Spleen (tissue), 13 donors: ENCODE measurements at places on chromosomes 5 and 9. TPM values are rescaled to one million over a fixed set of nuclear protein-coding genes. Genes with fewer than 3 reads are reported as not detected.

SEMA6A gene
- polyA plus RNA-seq = 0.88 TPM

DNA sequence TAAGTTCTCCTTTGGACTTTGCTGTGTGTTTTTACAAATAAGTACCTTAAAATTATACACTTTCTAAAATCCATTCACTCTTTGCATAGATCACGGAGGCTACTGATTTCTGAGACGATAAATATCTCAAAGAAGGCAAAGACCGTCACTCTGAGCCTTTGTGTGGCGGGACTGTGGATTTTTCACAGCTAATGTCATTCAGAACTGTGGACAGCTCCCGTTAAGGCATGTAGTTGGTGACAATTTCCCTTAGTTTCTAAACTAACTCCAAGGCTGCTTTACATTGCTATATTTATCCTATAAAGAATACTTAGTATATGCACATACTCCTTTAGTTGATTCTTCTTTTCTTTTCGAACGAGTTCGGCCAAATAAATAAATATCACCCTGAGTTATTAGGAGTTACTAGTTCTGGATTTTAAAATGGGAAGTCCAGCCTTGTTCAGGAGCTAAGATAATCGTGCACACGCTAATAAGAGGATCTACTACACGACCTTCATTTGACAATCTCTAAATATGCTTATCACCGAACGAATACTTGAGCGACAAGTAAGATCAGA is 1.8 kb downstream of the HCN1 start:
- H3K36me3 ChIP-seq = no peaks in the 10 kb centered on the region
- peaks cover 13% of the 10 kb centered on the region for H3K27me3 ChIP-seq
- H3K4me3 ChIP-seq = no peak overlapping the region
- no peaks in the 10 kb centered on the region for H3K4me1 ChIP-seq

SHISAL2B gene
- polyA plus RNA-seq = not detected

DNA sequence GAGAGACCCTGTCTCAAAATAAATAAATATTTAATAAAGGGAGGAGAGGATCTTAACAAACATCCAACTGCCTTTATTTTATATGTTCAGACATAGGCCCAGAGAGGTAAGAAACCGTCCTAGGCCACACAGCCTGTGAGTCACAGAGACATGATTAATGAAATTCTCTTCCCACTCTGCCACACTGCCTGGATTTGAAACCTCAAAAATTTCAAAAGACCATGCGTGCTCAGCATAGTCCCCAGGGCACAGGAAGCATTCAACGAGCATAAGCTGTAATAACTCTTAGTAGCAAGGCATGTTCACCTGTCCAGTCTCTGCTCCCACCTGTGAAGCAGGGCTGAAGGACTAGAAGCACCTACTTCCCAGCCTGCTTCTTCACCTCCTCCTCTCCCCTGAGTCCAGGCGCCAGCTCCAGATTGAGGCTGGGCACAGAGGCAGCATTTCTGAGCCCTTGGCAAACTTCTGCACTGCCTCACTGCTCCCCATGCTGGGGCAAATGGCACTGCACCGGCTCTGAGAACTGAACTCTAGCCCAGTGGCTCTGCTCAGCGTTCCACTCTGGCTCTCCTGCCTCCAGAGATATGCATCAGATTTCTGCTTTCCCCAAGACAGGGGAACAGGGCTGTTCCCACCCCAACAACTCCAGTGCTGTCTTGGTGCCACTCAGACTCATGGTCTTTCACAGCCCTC is 1.1 kb downstream of the FAT2 start:
- no peak overlapping the region for H3K27ac ChIP-seq
- DNase-seq = no peak
- no peaks in the 10 kb centered on the region for H3K27me3 ChIP-seq
- no peaks in the 10 kb centered on the region for H3K4me1 ChIP-seq
- no peaks in the 10 kb centered on the region for H3K36me3 ChIP-seq
- no peak overlapping the region for H3K4me3 ChIP-seq

DNA sequence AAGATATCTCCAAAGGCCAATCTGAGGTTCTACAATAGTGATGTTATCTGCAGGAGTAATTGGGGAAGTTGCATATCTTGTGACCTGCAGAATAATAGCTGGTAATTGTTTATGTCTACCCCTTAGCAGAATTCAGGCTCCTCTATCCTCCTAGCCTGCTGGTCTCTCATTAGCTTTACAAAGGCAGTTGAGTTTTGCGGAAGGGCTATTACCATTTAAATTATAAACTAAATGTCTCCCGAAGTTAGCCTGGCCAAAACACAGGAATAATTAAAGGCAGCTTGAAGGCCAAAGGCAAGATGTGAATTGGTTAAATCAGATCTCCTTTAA is 168.7 kb downstream of the TTC39B start:
- H3K36me3 ChIP-seq = no peaks in the 10 kb centered on the region
- DNase-seq = no peak
- H3K4me3 ChIP-seq = no peak overlapping the region
- peaks cover 7% of the 10 kb centered on the region for H3K27me3 ChIP-seq
- no peaks in the 10 kb centered on the region for H3K4me1 ChIP-seq

FAM153A gene
- 24.5 TPM for polyA plus RNA-seq

DNA sequence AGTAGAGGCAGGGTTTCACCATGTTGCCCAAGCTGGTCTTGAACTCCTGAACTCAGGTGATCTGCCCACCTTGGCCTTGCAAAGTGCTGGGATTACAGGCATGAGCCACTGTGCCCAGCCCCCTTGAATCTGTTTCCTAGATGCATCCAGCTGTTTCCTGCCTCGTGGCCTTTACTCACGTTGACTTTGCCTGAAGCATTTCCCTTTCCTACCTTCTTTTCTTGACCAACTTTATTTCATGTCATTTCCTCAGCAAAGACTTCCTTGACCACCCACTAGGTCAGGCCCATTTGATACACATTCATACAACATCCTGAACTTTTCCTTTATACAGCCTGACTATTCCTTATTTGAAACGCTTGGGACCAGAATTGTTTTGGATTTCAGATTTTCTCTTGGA is 51.0 kb downstream of the DOCK2 start:
- H3K27me3 ChIP-seq = no peaks in the 10 kb centered on the region
- DNase-seq = no peak

DNA sequence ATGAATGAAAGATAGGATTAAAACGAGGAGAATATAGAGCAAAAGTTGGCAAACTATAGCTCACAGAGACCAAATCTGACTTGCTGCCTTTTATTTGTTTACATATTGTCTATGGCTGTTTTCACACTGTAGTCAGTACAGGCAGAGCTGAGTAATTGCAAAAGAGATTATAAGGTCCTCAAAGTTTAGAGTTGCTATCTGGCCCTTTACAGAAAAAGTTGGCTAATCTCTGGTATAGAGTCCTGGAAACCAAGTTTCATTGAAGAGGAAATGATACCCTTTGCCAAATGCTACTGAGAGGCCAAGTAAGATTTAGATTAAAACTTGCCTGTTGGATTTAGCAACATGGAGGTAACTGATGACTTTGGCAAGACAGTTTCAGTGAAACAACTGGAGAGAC is 36.0 kb downstream of the LYRM7 start:
- no peak overlapping the region for H3K4me3 ChIP-seq
- no peak for DNase-seq
- peaks cover 5% of the 10 kb centered on the region for H3K36me3 ChIP-seq
- H3K27me3 ChIP-seq = no peaks in the 10 kb centered on the region

GRCh38 chr5:82259172-82259800 is 18.9 kb downstream of the RPS23 start:
- DNase-seq = no peak
- no peak overlapping the region for H3K27ac ChIP-seq
- H3K27me3 ChIP-seq = no peaks in the 10 kb centered on the region
- no peaks in the 10 kb centered on the region for H3K36me3 ChIP-seq
- no peaks in the 10 kb centered on the region for H3K4me1 ChIP-seq

SCGB3A2 gene
- 0.67 TPM for polyA plus RNA-seq

TRIM41 gene
- polyA plus RNA-seq = 12.5 TPM

DNA sequence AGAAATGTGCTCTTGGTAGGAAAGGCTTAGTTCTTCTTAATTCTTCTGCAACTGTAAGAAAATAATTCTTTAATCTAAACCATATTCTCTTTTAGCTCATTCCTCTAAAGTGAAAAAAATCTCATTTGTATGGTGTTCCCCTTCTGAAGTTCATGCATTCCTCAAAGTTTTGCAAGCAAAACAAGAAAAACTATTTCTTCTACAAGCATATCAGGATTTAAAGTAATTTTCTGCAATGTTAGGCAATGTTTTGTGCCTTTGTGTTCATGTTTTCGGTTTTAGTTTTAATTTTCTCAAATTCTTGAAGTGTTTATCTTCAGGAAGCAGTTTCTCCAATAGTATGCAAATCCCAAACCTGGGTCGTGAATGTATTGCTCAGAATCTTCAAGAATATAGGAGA is 12.7 kb upstream of the GPR21 start:
- no peaks in the 10 kb centered on the region for H3K27me3 ChIP-seq
- H3K4me3 ChIP-seq = no peak overlapping the region
- peaks cover 94% of the 10 kb centered on the region for H3K36me3 ChIP-seq
- H3K4me1 ChIP-seq = no peaks in the 10 kb centered on the region

- no peak overlapping the region for H3K4me3 ChIP-seq
- H3K36me3 ChIP-seq = no peaks in the 10 kb centered on the region
- H3K27me3 ChIP-seq = no peaks in the 10 kb centered on the region
- DNase-seq = no peak
Measured at GRCh38 chr9:125854553-125855275, 107.5 kb downstream of the PBX3 start.

DNA sequence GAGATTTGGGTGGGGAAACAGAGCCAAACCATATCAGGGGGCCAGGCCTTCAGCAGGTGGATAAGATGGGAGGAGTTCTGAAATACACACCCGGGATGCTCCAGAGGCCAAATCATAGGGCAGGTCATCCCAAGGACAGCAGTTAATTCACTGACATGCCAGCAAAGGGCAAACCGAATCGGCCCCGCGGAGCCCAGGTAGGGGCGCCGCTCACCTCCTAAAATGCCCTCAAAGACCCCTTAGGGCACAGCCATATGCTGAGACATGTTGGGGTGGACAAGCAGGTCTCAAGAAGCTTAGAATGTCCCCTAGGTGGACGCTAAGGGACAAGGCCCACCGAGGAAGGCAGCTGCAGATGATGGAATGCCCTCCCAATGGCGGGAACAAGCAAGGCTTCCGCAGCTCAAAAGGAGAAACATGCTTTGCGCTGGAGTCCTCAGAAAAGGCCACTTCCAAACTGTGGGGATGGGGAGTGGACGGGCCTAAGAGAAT is 144.9 kb downstream of the ERCC6L2 start:
- DNase-seq = no peak
- peaks cover 15% of the 10 kb centered on the region for H3K27me3 ChIP-seq
- peaks cover 61% of the 10 kb centered on the region for H3K4me1 ChIP-seq
- no peak overlapping the region for H3K27ac ChIP-seq
- no peaks in the 10 kb centered on the region for H3K36me3 ChIP-seq

PCDHA4 gene
- polyA plus RNA-seq = not detected

RNF14 gene
- 13.6 TPM for polyA plus RNA-seq

SH3GLB2 gene
- 109 TPM for polyA plus RNA-seq

DNA sequence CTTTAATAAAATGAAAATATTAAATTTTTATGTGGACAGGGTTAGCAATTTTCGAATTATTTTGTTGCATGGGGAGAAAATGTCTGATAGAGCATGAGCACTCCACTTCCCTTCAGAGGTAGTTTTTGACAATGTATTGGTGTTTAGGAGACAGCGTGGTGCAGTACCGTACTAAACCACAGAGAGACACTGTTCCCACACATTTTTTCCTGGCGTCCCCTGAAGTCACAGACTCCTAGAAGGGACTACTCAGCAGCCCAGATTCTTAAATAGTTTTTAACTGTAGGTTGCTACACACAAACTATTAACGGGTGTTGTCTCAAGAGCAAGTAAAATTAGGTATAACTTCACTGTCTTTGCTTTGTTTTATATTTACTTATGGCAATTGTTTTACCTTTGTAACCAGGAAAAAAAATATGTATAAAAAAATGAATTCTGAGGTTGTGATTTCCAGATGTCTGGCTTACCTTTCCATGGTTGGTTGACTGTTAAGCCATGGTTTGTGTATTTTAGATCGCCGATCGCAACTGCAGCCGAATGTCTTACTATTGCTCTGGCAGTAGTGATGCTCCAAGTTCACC is 171.2 kb downstream of the DOCK8 start:
- H3K4me1 ChIP-seq = no peaks in the 10 kb centered on the region
- DNase-seq = no peak
- H3K27me3 ChIP-seq = no peaks in the 10 kb centered on the region
- no peak overlapping the region for H3K27ac ChIP-seq
- peaks cover 94% of the 10 kb centered on the region for H3K36me3 ChIP-seq

DNA sequence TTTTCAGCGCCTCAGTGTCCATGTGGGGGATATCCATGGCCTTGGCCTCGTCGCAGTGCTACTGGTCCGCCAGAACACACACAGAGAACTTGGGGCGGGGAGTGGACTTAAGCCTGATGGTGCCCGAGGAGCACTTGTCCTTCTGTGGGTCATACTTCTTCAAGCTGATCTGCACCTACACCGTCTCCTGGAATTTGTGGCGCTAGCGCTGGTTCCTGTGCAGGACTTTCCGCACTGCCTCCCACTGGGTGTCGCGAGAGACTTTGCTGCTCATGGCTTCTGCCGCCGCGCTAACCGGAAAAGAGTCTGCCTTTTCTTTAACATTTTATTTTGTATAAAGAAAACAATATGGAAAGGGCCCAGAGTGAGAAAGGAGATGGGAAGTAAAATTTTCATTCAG is 266.9 kb downstream of the COX7C start:
- DNase-seq = no peak
- H3K27ac ChIP-seq = no peak overlapping the region
- H3K36me3 ChIP-seq = no peaks in the 10 kb centered on the region

DNA sequence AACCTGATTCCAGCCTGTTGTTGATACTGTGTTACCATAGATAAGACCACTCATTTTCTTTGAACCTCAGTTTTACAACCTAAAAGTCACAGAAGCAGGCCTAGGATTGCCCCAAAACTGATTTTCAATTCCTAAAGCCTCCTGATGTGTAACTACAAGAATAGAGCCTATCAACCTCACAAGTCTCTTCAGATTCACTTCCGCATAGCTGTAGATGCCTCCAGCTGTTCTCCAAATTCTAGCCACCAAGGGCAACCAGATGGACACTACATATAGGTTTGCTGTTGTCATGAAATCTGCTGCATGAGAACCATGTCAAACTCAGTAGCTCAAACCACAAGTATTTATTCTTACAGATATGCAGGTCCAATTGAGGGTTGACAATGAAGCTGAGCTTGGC is 143.5 kb downstream of the SPATA31D1 start:
- no peak for DNase-seq
- no peak overlapping the region for H3K4me3 ChIP-seq
- H3K36me3 ChIP-seq = no peaks in the 10 kb centered on the region
- H3K27me3 ChIP-seq = no peaks in the 10 kb centered on the region

ERP44 gene
- polyA plus RNA-seq = 13.9 TPM

RPL35 gene
- polyA plus RNA-seq = 8,201 TPM

ZNF454 gene
- polyA plus RNA-seq = 0.20 TPM

- H3K4me3 ChIP-seq = no peak overlapping the region
- no peak overlapping the region for H3K27ac ChIP-seq
- DNase-seq = no peak
Measured at GRCh38 chr9:101054657-101055056, 26.1 kb downstream of the PLPPR1 start.

SOX30 gene
- 0.11 TPM for polyA plus RNA-seq

ADGRV1 gene
- not detected for polyA plus RNA-seq

- H3K27me3 ChIP-seq = no peaks in the 10 kb centered on the region
- no peaks in the 10 kb centered on the region for H3K4me1 ChIP-seq
- no peak overlapping the region for H3K4me3 ChIP-seq
- DNase-seq = no peak
Measured at GRCh38 chr9:72506615-72507014, 14.8 kb upstream of the TMC1 start.
